ENCODE measurements at places on chromosomes 4 and X.
A peak's percentile ranks its signal among the peaks of the same experiment; 100 is the strongest.

DNA sequence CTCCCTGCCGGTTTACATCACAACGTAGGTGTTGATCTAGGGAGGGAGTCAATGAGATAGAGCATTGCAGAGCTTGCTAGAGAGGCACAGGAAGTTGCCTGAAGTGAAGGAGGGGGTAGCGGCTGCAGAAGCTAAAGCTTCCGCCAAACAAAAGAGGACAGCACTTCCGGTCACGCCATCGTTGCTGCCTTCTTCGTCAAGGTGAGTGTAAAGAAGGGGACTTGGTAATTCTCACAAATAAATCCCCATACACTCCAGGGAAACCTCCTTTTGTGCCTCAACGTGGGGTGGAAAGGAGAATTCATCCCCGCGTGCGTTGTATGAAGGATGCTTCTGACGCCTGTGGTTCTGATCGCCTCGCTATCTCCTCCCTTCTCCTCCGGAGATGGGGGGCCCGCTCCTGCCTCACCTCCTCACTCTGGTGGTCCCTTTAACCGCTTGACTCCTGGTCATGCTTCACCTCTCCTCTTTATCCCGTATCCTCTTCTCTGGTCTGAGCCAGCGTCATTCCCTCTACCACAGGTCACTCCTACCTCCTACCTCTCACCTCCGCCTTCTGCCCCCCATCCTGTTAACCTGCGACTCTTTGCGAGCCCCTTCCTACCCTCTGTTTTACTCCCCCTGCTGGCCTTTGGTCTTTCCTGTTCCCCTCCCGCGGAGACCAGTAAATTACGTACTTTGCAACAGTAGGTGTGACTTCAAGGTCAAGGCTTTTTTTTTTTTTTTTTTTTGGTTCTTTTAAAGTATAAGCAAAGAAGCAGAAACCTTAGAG is 59.9 kb downstream of the GSPT2 start:
- peak; percentile 3 for DNase-seq

DNA sequence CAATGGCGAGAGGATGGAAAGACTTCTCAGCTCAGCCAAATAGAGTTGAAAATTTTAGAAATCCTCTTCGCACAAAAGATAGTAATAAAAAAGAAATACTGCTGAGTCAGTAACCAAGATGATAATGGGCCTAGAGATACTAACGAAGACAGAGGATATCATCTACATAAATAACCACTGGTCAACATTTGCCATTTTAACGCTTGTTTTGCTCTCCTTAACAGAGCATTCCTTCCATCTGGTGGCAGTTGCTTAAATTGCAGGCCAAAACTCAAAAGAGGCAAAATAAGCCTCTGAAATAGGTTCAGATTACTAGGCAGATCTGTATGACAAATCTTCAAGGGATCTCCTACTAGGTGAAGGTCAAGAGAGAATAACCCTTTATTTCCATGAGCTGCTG is 51.7 kb upstream of the MCF2 start:
- no peak for DNase-seq

GRCh38 chr4:93814141-93814540 is 14.4 kb upstream of the ATOH1 start:
- DNase-seq = no peak

- no peak for DNase-seq
Measured at GRCh38 chr4:119746951-119747350, 118.3 kb upstream of the PDE5A start.

- no peak for DNase-seq
Measured at GRCh38 chr4:134807231-134807745, 605.7 kb upstream of the PABPC4L start.

GRCh38 chrX:129235903-129236302 is 287.4 kb downstream of the SMARCA1 start:
- DNase-seq = no peak

DNA sequence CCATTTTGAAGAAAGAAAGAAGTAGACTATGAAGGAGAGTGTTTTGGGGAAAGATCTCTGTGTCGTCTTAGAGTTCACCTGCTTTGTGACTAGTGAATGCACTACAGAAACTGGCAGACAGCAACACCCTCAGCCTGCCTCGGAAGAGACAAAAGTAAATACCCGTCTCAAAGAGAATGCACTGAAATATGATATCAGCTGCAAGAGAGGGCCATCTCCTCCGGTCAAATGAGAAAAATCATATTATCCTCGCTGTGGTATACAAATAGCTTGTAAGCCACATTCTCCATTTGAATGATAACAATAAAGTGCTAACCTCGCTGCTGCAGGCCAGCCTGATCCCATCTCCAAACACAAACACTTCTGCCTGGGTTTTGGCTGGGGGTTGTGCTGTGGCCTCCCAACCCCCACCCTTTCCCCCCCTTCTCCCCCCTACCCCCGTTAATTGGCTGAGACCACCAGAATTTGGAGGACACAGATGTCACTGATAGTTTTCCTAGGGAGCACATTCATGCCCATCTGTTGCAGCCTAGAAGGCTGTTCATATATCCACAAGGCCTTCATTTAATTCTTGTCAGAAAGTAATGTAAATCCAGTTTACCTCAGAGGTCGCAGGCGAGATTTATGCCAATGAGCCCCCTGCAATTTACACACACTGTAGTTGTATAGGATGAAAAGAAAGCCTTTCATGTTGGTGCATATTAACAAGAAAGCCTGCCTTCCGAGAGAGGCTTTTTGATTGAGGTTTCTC is 46.3 kb downstream of the ALPK1 start:
- DNase-seq = no peak

GRCh38 chr4:110211007-110211769 is 12.8 kb upstream of the ELOVL6 start:
- DNase-seq = peak; percentile 29

DNA sequence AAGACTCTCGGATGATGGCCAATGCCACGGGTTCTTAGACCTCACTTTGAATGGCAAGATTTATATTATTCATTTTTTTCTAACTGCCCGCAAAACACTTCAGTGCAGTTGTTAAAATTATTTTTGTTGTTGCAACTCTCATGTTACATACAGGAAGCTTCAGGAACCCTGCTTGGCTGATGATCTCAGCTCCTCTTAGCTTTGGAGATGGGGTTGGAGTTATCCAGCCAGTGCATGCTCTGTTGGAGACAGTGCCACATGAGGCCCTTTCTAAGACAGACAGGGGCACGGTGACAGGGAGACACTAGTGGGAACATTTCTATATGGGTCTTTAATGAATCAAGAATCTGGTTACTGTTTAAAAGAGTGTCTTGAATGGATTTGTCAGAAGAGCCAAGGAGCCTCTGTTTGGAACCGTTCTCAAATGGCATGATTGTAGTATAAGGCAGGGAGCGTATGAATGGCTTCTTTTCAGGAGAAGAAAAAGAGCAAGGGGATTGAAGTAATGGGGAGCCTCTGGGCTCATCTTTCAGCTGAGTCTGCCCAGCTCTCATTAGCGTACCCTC is 61.9 kb upstream of the ENPP6 start:
- no peak for DNase-seq

- no peak for DNase-seq
Measured at GRCh38 chr4:102620697-102621497, 119.7 kb downstream of the NFKB1 start.

DNA sequence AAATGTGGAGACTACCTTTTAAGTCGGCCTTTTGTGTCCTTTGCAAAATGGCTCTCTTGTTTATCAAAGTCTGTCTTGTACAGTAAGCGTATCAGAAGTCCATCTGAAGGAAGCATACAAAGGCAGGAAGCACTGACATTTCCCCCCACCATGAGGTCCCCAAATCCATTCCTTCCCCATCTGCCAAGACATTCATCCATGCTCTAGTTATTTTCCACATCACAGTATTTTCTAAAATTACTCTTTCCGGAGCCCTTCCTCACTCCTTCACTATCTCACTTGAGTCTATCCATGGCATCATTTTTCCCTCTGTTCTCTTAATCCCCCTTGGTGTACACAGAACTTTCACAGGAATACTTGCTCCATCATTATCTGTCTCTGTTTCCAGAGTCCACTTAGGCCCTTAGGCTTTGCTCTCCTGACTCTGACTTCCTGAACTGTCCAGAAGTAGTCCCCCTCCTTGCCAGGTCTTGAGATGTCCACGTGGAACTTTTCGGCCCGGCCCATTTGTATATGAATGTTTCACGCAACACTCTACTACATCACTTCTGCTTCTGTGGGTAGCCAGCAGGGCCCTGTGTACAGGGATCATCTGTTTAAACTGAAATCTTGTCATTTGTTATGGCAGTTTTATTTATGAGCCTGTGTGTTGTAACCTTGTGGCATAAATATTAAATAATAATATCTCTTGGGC is 2.1 kb downstream of the SEL1L3 start:
- DNase-seq = no peak

- DNase-seq = no peak
Measured at GRCh38 chrX:499870-500364, 113.2 kb upstream of the PPP2R3B start.

DNA sequence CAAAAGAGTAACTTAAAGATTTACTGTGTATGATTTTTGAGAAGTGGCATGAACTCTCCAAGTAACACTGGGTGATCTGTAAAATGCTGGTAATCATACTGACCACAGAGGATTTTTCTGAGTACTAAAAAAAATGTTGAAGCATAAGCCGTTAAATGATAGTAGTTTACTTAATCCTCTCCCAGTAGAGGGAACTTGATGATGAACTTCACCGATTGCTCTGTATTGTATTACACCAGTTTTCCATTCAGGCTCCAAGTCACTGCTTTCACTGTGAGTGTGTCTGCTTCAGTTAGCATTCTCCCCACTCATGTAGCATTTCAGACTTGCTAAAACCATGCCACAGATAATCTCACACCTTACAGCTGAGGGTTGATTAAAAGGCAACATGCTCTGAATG is 294.1 kb downstream of the GBA3 start:
- no peak for DNase-seq

DNA sequence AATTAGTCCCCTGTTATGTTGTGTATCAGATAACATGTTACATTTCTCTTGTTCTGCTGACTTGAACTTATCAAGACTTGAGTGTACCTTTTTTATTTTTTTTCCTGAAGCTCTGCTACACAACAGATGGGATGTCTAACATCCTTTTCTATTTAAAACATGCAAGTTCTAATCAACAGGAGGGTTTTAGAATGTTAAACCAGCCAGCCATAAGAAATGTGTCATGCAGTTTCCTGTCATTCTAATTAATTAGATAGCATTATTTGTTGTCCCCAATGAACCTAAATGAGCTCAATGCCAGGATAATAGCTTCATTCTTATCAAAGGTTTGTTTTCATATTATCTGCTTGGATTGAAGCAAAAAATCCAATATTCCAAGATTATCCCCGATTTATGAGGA is 958.2 kb downstream of the PCDH7 start:
- no peak for DNase-seq

GRCh38 chr4:18480928-18481327 is 459.4 kb upstream of the LCORL start:
- no peak for DNase-seq

DNA sequence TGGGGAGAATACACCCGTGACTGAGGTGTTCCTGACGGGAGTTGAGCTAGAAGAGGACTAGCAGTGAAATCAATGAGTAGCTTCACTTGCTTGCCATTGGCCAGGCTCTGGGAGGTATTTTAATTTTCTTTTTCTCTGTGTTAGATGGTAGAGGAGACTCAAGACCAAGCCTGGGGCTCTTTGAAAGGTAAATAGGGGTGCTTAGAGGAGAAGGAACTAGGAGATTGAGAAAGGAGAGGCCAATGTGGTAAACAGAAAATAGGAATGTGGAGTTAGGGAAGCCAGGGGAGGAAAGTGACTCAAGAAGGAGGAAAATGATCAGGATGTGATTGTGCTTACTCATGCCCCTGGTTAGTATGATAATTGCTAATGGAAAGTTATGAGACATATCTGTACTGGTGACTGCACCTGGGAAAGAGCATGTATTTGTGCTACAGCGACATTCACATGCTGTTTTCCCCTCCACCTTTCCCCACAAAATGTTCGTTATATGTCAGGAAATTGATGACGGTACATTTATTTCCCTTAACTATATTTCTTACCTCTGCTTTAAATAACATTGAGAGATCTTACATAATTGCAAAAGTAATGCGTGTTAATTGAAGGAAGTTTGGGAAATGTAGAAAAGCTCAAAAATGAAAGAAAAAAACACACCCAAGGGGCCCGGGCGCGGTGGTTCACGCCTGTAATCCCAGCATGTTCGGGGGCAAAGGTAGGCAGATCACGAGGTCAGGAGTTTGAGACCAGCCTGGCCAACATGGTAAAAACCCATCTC is 16.9 kb upstream of the LRBA start:
- DNase-seq = no peak

- DNase-seq = no peak
Measured at GRCh38 chr4:159278399-159278798, 175.5 kb downstream of the RAPGEF2 start.

DNA sequence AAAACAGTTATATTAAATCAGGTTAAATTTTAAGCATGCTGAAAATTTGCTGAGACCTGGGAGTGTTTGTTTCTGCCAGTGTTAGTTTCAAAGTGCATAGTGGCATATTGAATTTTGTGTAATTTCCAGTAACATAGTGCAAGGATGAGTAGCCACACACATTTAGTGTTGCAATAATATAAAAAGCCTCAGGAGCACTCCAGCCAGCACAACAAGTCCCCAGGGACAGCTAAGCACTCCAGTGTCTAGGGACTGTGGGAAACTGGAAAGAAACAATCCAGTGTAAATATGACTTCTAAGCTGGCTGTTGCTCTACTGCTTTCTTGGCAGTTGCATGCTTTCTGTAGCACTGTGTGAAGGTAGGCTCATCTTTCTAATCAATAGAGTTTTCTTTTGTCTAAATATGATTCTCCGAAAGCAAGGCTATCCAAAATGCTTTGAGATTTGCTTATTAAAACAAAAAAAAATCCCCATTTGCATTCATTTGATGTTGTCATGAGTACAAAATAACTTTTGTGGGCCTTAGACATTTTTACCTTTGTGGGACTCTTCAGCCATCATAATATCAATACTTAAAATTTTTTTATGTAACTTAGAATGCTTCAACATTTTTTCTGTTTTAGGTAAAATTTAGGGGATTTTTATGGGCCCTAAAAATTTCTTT is 24.2 kb upstream of the CXCL2 start:
- DNase-seq = no peak

DNA sequence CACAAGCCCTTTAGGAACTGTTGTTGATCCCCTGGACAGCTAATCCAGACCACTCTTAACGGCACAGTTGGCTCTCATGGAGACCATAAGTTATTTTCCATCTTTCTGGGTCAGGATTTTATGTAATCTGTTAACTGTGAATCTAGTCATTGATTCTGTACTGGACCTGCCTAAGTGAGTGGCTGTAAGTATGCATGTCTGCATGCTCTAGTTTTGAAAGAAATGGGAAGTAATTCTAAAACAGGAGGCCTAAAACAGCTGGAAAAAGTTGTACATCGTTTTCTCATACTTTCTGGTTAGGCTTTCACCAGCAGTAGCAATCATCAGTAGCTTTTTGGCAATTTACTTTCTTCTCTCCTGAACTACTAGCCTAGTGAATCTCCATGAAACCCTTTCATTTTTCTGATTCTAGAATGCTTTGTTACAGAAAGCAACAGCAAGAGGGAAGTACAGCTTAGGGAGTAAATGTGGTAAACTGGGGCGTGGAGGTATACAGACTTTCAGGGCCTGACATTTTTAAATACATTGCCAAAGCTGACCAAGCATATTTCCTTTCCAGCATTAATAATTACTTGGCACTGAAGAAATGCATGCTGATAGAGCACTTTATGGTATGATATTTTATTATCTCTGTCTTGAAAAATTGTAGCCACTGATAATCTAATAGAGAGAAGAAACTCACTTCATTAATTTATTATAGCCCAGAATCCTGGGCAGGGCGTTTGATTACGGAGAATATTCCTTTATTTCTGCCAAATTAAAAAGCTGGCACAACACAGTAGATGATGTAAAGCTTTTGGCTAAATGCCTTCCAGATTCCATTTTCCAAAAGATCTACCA is 202.7 kb downstream of the BANK1 start:
- no peak for DNase-seq

Measured in HS-27A (cell line).